ENCODE measurements at places on chromosomes 5 and 9.

DNA sequence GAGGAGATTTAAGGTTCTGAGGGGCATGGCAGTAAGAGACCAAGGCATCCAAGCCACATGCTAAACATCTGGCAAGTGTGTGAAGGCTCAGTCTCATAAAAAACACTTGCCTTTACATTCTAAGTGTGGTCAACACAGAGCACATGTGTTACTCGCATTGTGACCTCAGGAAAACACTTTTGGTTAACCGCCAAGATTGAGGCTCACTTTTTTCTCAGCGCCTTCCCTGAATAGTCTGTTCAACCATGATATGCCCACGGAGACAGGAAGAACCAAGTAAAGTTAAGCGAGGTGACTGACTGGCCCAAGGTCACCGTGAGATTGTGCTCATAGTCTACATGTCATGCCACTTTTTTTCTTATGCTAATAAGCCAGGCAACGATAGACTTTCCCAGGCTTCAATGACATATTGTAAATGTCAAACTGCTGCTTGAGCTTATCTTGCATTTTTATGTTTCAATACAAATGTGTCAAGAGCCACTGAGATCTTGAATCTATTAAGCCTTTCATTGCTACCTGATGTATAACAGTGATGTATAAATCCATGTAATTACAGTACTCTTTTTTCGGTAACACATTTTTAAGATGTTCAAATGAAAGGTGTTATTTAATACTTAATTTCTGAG lies 21.1 kb upstream of the IL9 start:
- DNase-seq: peak; percentile 30

- DNase-seq: no peak
Measured at GRCh38 chr5:1942630-1943029, 59.9 kb upstream of the IRX4 start.

DNA sequence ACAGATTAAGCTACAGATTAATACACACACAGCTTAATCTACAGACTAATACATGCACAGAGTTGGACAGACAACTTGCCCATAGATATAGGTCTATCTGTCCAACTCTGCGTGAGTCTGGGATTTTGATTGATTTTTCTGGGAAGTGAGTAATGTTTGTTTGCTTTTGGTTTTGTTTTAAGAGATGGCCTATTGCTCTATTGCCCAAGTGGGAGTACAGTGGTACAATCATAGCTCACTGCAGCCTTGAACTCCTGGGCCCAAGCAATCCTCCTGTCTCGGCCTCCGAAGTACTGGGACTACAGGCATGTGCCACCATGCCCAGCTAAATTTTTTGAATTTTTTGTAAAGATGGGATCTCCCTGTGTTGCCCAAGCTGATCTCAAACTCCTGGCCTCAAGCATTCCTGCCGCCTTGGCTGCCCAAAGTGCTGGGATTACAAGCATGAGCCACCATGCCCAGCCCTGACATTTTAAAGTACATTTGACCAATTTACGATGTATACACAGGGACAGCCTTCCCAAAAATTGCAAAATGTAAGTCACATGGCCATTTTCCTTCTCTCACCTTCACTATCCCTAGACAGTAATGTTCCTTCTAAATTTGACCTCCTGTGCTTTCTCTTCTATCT lies 50.8 kb downstream of the PAPPA start:
- no peak for DNase-seq

DNA sequence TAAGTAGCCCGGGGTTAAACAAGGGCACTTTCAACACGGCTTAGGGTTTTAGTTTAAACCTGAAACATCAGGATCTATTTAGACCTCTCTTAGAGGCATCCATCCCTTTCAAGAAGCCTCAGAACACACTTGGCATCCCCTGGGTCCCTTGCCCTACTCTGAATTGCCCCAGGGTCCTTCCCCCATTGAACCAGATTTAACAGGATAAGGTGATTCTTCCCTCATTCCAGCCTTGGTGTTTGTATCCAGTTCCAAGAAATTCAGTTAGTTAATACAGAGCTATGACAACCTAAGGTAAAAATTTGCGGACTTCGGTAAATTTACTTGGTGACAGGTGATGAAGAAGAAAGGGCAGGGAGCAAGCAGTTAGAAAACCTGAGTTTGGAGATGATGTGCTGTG lies 35.8 kb upstream of the GLIS3 start:
- DNase-seq: no peak

GRCh38 chr9:21455320-21455719 lies 15.1 kb downstream of the IFNA1 start:
- peak; percentile 9 for DNase-seq

DNA sequence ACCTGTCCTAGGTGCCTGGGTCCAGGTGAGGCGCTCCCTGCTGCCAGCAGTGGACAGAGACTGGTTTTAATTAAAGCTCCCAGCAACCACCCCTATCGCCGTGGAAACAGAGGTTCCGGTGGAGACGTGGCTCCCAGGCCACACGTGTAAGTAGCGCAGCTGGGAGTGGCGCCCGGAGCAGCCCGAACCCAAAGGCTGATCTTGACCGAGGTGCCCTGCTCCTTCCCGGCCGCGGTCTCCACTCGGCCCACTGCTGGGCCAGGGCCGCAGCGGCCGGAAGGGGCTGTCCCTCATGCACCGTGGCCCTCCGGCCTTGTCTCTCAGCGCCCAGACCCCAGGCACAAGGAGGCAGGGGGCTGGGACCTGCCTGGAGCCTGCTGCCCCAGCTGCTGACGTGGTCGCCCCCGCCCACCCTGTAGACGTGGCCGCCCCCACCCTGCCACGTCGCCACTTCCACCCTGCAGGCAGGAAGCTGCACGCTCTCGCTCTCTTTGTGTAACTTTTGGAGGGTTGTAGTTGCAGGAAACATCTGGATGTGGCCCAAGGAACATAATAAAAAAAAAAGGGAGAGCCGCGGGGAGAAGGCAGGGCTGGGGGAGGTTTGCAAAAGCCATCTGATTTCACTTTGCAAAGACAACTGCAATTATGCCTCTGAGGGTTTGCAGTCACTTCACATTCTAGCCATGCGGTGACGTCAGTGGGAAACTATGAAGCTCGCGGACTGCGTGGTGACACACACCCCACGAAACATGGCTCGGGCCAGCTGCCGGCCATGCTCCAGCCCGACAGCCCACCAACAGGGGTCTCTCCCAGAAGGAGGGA lies 129.9 kb downstream of the RXRA start:
- peak; percentile 40 for DNase-seq

DNA sequence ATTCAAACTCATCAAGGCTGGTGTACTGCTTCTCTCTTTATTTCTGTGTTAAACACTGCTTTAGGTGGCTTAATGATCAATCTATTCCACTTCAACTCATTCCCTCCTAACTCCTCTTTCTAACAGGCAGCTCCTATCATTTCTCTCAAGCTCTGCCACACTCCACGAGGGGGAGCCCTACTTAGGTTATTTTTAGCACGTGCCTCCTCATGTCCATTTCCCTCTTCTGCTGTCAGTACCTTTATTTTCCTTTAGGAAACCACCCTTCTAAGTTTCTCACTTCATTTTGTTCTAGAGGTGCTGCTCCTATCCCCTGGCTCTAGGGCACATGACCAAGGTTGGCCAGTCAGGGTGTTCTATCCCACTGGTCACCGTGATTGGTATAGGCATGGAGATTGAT lies 6.7 kb upstream of the BRINP1 start:
- no peak for DNase-seq

- DNase-seq: no peak
Measured at GRCh38 chr5:44675296-44675695, 133.5 kb upstream of the MRPS30 start.

GRCh38 chr9:136603216-136603615 lies 57.4 kb upstream of the NOTCH1 start:
- DNase-seq: no peak

DNA sequence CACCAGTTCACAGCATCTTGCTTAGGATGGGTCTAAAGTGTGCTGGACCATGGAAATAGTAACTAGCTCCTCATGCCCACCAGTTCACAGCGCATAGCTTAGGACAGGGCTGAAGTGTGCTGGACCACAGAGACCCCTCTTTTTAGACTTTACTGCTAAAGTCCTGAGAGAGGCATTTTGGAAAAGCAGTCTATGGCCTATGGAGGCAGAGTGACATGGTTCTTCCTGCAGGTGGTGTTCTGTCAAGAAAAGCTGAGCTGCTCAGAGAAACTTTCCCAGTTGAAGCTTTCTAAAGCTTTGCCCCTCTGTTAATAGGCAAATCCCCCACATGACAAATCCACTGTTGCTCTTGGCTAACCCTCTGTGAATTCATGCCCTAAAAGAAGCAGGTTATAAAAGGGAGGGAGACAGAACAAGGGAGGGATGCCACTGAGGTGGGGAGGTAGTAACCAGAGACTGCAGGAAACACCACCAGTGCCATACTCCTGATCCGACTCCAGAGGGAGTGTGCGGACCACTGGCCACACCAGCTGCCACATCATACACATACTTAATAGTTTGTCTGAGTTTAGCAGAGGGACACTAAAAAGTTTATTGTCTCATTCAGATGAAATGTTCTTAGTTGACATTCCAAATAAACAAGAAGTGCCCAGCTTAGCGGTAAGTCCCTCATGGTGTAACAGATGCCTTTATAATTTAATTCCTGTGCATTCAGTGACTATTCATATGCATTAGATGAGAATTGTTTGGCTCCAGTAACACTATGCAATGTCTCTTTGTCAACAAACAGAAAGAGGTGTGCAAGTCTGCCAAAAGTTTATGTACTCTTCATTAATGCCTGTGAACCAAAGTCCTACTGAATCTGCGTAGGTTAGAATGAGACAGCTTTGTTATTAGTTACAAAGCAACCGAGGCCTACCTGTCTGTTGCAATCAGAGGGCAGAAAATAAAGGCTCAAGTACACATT lies 236.2 kb upstream of the NFIL3 start:
- no peak for DNase-seq

DNA sequence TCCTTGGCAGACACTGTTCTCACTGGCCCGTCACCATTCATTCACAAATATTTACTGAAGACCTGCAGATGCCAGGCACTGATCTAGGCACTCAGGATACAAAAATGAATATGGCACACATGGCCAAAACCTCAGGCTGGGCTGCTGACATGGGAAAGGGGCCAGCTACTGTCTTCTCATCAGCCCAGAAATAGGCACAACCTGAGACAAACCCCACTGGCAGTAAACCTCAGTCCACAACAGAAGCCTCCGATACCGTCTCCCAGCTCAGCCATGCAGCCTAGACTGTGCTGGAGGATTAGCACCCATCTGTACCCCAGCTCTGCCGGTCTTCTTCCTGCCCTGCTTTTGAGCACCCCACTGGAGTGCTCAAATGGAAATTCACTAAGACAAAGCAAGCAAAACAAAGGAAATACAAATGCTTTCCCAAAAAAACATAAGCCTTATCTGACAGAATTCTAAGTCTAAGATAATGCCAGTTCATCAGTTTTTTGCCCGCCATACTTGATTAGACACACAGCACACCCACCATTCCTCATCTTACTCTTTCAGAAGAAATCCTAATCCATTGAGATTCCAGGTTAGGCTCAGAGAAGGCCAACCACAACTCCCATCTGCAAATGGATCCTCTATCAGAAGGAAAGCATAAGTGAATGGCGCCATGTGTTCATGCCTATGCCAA lies 8.2 kb downstream of the P4HA2 start:
- no peak for DNase-seq

- DNase-seq: no peak
Measured at GRCh38 chr5:143356855-143357583, 46.5 kb downstream of the NR3C1 start.

GRCh38 chr9:74555565-74555964 lies 58.4 kb downstream of the RORB start:
- no peak for DNase-seq

- no peak for DNase-seq
Measured at GRCh38 chr5:57303985-57304384, 130.1 kb downstream of the GPBP1 start.

Data from activated CD4-positive, alpha-beta T cell treated with anti-CD3 and anti-CD28 coated beads, Interleukin-2, Interleukin-4, amounts not matched to agents 100 ng/mL and 50 ng/mL, durations not matched to agents 16 hours and 8 hours (primary cell).